ENCODE measurements at places on chromosomes 3 and 15. TPM values are rescaled to one million over a fixed set of nuclear protein-coding genes. Genes with fewer than 3 reads are reported as not detected.

DNA sequence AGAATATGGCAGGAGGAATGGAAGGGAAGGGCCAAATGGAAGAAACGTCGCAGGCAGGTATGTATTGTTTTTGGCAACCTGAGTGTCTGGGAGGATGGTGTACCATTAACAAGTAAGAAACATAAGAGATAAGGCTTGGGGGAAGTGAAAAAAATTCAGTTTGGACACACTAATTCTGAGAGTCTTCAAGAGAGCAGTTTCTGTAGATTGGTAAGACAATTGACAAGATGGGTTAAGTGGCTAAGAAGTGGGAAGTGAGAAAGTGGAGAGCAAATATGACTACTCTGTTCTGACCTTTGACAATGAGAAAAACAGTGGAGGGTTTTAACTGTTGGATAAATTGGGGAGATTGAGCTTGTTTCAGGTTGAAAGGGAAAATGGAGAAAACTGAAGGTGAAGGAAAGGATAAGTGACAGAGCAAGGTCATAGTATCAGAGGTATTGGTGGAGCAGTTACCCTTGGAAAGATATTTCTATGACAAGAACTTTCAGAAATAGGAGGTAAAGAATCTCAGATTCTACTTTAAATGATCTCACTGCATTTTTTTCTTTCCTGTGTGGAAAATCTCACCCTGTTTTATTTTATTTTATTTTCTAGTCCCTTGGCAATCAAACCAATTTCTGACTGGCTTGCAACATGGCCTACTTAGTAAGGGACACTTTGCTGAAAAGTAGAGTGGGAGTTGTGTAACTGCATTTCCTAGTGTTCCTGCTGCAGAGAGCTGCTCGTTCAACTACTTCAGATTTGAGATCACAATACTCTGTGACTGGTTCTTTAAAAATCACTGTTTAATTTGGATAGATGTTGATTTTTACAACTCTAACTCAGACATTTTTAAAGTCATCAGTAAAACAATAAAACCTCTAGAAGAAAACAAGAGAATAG is 23.1 kb upstream of the GABPB1 start:
- no peak overlapping the region for H3K4me3 ChIP-seq
- H3K27ac ChIP-seq, result no peak overlapping the region
- no peaks in the 10 kb centered on the region for H3K36me3 ChIP-seq
- DNase-seq, result no peak
- no peaks in the 10 kb centered on the region for H3K27me3 ChIP-seq

FETUB gene
- total RNA-seq, result not detected

PARP3 gene
- 11.6 TPM for total RNA-seq

THSD4 gene
- 3.2 TPM for total RNA-seq

GRCh38 chr3:126309861-126310655 is 47.1 kb downstream of the KLF15 start:
- H3K4me3 ChIP-seq, result no peak overlapping the region
- H3K36me3 ChIP-seq, result no peaks in the 10 kb centered on the region
- H3K27ac ChIP-seq, result no peak overlapping the region
- DNase-seq, result no peak

STOML1 gene
- total RNA-seq, result 14.7 TPM

NEO1 gene
- total RNA-seq, result 43.3 TPM

DNA sequence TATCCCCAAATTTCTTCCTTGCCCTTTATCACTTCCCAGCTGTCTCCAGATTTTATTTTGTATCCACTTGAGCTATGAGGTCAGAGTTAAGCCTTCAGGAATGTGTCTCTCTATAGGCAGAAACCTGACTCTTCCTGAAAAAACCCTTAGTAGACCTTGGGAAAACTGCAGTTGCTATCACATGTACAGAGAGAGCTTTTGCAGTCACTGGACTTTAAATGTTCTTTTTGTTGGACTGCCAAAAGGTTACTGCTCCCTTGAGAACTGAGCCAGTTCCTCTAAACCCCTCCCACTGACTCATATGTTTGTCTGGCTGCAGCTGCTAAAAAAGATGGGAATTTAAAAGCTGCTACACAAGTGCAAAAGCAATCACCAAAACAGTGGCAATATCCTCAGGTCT is 169.1 kb upstream of the CCDC54 start:
- H3K36me3 ChIP-seq, result no peaks in the 10 kb centered on the region
- peak; percentile 36 for DNase-seq
- H3K27ac ChIP-seq, result peak overlapping the region; percentile 66
- no peak overlapping the region for H3K4me3 ChIP-seq

ACSBG1 gene
- 0.33 TPM for total RNA-seq

DNA sequence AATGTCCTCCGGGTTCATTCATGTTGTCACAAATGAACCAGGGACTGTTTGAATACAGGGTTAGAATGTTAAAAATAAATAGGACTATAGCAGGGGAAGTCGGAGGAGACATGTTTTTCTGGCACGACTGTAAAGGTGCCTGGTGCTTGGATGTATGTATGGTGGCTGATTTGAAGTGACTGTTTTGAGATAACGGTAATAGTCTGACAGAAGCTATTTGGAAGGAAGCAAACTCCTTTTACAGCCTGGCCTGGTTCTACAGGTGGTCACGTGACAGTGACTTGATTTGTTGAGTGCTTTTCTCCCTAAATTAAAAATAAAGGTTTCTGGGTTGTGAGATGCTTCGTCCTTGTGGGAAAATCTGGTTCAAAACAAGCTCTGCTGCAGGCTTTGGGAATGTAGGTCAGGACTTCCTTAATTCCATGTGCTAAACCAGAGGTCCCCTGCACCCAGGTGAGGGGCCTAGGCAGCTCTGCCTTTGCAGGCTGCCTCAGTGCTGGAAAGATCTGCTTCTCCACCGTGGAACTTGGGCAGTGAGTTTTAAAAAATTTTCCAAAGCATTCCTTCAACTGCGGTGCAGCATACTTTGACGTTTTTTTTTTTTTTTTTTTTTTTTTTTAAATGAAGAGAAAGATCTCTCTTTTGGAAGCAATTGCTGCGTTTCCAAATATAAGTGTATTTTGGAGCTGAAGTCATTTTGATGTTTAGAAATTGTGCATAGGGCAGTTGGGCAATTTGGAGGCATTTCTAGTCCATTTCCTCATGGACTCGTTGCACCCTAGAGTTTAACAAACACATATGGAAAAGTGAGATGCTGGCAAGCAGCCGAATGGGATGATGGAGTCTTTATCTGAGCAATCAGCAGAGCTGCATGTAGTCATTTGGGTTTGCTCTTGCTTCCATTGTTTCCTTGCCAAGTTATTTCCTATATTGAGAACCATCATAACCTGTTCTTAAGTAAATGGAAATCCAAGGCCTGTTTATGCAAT is 30.9 kb downstream of the ITPR1 start:
- no peaks in the 10 kb centered on the region for H3K27me3 ChIP-seq
- no peaks in the 10 kb centered on the region for H3K36me3 ChIP-seq
- no peak overlapping the region for H3K4me3 ChIP-seq
- H3K27ac ChIP-seq, result no peak overlapping the region
- DNase-seq, result no peak

VWA5B2 gene
- total RNA-seq, result 0.75 TPM

DNA sequence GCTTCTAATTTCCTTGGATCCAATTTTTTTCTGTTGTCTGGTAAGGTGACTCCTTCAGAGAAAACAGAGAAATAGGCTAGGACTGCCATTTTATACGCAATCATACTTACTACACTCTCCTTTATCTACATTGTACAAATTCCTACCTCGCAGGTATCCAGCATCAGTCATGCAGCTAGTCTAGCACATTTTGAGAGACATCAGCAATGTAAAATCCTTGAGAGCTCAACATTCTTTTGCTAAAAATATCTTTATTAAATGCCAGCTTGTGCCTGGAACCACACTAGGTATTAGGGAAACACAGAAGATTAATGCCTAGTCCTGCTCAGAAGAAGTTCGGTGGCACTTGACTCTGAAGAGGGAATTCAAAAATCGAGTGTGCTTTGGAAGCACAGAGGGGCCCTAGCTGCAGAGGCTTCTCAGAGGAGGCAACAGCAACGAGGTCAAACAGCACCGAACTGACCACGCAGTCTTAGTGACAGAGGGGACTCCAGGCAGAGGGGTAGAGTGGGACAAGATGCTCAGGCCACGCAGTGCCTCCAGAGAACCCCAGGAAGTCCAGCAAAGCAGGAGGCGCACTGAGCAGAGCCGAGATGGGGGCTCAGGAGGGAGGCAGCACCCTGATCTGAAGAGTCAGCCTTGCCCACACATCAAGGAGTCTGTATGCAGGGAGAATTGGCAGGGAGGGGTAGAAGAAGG is 3.5 kb downstream of the FAM174B start:
- no peaks in the 10 kb centered on the region for H3K36me3 ChIP-seq
- H3K27me3 ChIP-seq, result no peaks in the 10 kb centered on the region
- peaks cover 8% of the 10 kb centered on the region for H3K4me1 ChIP-seq
- H3K4me3 ChIP-seq, result no peak overlapping the region
- no peak overlapping the region for H3K27ac ChIP-seq

DNA sequence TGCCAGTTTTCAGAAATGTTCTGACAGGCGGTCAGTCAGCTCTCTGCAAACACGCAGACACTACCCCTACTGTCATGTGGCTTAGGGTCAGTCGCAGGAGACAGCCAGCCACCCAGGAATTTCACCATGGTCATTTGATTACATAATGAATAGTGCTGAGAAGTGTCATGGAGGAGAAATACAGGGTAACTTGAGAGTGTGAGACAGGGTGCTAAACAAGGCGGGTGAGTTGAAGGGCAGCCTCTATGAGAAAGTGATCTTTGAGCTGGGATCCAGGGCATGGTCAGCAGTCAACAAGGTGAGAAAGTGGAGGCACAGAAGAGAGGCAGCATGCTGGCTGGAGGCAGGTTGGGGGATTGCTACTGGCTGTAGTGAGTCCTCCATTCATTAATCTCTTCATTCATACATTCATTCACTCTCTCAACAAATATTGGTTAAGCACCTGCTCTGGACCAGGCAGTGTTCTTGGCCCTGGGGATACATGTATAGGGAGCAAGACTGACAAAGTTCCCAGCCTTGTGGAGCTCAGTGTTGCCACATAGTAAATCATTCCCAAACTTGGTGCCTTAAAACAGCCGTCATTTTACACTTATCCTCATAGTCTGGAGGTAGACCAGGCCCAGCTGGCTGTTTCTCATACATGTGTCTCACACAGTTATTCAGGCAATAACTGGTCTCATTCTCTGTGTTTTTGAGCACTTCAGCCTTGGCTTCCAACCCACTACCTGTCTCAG is 14.8 kb downstream of the PXYLP1 start:
- H3K27me3 ChIP-seq, result no peaks in the 10 kb centered on the region
- no peak overlapping the region for H3K4me3 ChIP-seq
- H3K36me3 ChIP-seq, result no peaks in the 10 kb centered on the region

DNA sequence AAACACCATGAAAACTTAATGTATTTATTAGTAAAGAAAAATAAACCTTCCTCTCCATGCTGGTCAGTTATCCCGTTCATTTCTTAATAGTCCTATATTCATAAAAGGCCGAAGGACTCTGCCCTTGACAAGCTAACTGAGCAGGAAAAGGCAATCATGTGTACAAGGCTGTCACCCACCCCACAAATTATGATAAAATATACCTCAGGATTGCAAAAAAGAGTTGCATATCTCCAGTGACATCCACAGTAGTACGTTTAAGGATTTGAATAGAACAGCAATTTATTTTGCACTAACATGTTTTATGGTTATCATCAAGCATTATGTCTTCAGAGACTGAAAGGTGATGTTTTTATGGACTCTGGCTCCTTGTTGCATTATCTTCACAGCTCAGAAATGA is 157.6 kb downstream of the FOXB1 start:
- no peaks in the 10 kb centered on the region for H3K27me3 ChIP-seq
- H3K4me1 ChIP-seq, result no peaks in the 10 kb centered on the region
- H3K36me3 ChIP-seq, result no peaks in the 10 kb centered on the region
- H3K27ac ChIP-seq, result no peak overlapping the region
- DNase-seq, result no peak

GUCA1C gene
- not detected for total RNA-seq

GRCh38 chr3:100811779-100812507 is 102.6 kb downstream of the TFG start:
- no peak overlapping the region for H3K27ac ChIP-seq
- H3K4me3 ChIP-seq, result no peak overlapping the region
- no peaks in the 10 kb centered on the region for H3K36me3 ChIP-seq
- no peaks in the 10 kb centered on the region for H3K4me1 ChIP-seq

- no peak overlapping the region for H3K4me3 ChIP-seq
- H3K36me3 ChIP-seq, result no peaks in the 10 kb centered on the region
- no peaks in the 10 kb centered on the region for H3K27me3 ChIP-seq
- peaks cover 3% of the 10 kb centered on the region for H3K4me1 ChIP-seq
- H3K27ac ChIP-seq, result no peak overlapping the region
These were observed 2.8 kb downstream of the SERP1 start for GRCh38 chr3:150543531-150543930.

GRCh38 chr15:100318880-100319279 is 22.9 kb downstream of the ADAMTS17 start:
- H3K4me1 ChIP-seq, result no peaks in the 10 kb centered on the region
- no peak overlapping the region for H3K27ac ChIP-seq
- no peak overlapping the region for H3K4me3 ChIP-seq

GRCh38 chr3:28322464-28322863 is 26.1 kb upstream of the ZCWPW2 start:
- no peaks in the 10 kb centered on the region for H3K27me3 ChIP-seq
- DNase-seq, result no peak
- H3K27ac ChIP-seq, result no peak overlapping the region
- no peak overlapping the region for H3K4me3 ChIP-seq
- H3K4me1 ChIP-seq, result no peaks in the 10 kb centered on the region
- no peaks in the 10 kb centered on the region for H3K36me3 ChIP-seq

GRCh38 chr3:4494895-4495264 is 1.7 kb downstream of the ITPR1 start:
- peaks cover 5% of the 10 kb centered on the region for H3K4me1 ChIP-seq
- H3K36me3 ChIP-seq, result no peaks in the 10 kb centered on the region
- no peaks in the 10 kb centered on the region for H3K27me3 ChIP-seq
- DNase-seq, result no peak

DNA sequence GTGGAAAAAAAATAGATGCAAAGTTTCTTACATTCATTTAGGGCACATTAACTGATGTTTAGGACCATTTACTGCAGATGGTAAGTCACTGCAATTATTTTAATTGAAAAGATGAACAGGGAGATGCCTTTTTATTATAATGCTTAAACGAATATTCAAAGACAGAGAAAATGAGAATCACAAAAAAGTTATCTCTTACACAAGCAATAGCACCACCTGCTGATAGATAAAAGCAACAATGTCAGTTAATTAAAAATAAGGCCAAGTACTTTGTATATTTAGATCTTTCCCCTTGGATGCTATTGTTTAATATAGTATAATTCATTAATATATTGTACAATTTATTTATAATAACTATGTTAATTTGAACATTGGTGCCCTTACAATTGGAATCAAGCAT is 55.9 kb downstream of the IFT80 start:
- no peaks in the 10 kb centered on the region for H3K36me3 ChIP-seq
- no peaks in the 10 kb centered on the region for H3K27me3 ChIP-seq
- H3K4me1 ChIP-seq, result peaks cover 4% of the 10 kb centered on the region
- H3K4me3 ChIP-seq, result no peak overlapping the region

All from ovary (tissue), 10 donors.